ENCODE measurements at places on chromosomes 12 and 14.
A peak's percentile ranks its signal among the peaks of the same experiment; 100 is the strongest.

GRCh38 chr12:29690728-29691127, 93.0 kb downstream of the TMTC1 start:
- no peak for DNase-seq

DNA sequence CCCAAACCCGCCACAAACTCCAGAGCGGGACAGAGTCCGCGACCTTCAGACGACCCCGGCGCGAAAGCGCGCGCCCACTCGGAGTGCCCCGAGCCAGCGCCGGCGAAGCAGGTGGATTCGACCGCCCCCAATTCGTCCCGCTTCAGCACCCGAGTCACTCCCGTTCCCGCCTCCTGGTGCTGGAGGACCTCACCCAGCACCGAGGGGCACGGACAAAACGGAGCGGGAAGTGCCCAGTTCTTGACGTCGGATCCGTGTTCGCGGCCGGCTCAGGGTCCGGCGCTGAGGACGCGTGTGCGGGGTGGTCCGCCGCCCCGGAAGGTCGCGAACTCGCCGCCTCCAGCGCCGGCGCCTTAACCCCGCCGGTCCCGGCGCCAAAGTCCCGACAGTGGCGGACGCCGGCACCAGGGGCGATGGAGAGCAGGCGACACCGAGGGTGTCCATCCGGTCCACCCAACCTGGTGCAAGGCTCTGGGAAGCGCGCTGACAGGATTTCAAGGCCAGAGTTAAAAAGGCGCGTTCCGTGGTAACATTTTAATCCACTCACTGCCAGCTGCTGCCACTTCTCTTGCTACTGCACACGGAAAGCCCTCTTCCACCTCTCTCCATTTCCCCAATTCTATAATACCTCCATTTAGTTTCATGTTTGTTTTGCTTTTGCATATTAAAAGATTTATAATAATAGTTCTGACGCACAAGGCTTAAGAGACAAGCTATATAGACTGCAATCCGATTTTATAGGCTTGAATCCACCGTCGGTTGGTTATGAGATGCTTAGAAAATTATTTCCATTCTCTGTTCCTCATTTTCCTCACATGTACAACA, 240.0 kb upstream of the CPNE8 start:
- DNase-seq, result peak; percentile 66

GRCh38 chr12:119621878-119622277, 28.3 kb downstream of the TMEM233 start:
- DNase-seq, result no peak

DNA sequence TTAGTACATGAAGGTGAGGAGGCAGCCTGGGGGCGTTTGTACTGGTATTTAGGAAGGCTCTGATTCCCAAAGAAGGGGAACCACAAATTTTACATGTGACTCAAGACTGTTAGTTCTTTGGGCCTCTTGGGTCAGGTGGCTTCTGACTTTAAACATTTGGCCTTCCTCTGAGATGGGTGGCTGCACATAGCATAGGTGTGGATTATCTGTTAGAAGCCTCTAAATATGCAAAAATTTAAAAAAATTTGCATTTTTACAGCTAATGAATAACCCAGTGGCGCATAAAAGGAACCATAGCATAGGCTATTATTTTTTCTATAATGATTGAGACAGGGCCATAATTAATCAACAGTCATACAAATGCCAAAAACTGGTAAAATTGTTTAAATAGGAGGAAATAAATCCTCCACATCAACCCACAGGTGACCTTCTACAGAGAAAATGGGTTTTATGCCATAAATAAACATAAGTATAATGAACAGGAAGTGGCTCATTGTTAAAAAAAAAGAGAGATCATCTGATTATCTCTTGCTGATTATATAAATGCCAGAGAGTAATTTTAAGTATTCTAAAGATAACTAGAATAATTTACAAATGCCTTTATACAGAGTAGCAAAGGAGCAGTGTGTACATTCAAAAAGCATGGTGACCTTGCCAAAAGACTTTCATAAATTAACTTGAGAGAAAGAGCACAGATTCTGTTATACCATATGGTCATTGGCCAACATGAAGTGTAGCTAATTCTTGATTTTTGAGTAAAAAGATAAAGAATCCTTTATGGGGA, 284.2 kb upstream of the ATP2B1 start:
- DNase-seq, result no peak

GRCh38 chr12:119902084-119902509, 25.0 kb upstream of the CIT start:
- peak; percentile 80 for DNase-seq

GRCh38 chr14:99720941-99721791, 37.1 kb downstream of the CYP46A1 start:
- DNase-seq, result no peak

DNA sequence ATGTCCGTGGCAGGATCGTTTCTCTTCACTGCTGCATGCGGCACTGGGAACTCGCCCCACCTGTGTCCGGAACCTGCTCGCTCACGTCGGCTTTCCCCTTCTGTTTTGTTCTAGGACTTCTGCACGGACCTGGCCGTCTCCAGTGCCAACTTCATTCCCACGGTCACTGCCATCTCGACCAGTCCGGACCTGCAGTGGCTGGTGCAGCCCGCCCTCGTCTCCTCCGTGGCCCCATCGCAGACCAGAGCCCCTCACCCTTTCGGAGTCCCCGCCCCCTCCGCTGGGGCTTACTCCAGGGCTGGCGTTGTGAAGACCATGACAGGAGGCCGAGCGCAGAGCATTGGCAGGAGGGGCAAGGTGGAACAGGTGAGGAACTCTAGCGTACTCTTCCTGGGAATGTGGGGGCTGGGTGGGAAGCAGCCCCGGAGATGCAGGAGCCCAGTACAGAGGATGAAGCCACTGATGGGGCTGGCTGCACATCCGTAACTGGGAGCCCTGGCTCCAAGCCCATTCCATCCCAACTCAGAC, 1.2 kb downstream of the FOS start:
- no peak for DNase-seq

GRCh38 chr14:89365061-89365801, 51.8 kb downstream of the FOXN3 start:
- no peak for DNase-seq

DNA sequence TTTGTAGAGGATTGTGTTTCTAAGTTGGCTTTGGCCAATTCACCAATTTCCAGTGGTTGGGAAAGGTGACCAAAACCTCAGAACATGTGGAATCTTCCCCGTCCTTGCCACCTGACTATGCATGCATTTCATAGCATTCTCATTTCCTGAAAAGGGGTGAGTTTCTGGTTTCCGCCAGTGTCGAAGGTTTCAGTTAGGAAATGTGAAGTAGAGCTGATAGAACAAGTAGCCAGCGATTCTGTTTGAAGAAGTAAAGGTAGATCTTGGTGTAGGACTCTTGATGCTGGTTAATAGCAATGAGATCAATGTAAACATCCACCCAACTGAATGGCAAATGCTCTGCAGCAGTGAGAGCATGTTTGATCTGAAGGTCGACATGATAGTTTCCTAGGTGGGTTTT, 15.9 kb downstream of the SMOC1 start:
- no peak for DNase-seq

DNA sequence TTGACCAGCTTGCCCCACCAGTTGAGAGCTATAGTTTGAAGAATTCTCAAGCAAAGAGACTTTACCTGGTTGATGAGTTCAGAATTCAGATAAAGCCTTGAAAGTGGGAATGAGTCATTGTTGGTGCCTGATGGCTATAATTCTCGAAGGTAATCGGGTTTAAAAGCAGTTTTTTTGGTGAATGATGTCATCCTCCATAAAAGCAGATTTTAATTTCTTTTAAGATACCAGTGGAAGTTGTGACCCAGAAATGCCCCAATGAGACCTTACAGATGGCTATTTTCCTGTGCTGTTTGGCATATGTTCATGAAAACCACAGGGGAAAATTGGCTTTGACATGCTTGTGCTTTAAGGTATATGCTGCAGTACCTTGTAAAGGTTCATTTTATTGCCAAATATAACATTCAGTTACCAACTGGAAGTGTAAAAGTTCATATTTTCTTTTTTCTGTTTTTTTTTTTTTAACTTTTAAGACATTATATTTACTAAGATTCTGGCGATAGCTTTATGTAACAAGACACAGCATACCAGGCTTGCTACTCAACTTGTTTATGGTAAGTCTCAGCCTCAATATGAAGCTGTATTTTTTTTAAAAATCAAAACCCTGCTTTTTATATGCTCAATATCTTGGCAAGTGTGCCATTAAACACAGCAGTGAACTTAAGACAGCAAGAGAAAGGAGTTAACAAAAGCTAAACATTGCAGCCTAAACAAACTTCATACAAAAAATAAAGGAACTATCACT, 119.3 kb downstream of the LMNTD1 start:
- DNase-seq, result no peak

DNA sequence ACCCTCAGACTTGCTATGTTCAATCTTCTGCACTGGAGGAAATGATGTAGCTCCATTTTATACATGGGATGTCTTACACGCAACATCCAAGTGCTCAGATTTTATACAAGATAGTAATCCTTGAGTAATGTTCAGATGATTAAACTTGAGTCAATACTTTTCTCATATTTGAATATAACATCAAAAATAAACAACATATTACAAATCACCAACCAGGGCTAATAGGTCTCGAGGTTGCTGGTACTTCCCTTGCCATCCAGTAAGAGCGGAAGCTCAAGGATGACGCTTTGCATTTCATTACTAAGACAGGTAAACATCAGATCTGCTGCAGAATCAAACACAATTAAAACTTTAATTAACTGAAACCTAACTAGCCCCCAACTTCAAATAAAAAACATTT, 97.3 kb downstream of the FOXN3 start:
- DNase-seq, result no peak

GRCh38 chr12:96989916-96990315, 82.9 kb downstream of the NEDD1 start:
- peak; percentile 46 for DNase-seq

DNA sequence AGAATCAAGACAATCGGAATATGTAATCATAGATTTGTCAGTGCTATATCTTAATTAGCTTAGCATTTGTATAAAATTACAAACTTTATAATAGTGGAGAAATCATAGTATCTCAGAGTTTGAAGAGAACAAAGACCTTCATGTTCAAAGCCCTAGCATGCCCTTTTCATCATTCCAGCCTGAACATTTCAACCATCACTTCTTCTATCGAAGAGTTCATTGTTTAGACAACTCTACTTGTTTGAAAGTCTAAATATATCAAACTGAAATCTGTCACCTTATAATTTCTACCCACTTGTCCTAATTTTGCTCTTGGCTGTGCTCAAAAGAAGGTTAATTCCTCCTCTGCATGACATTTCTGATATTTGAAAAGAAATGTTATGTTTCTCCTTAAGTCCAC, 325.9 kb downstream of the GPHN start:
- DNase-seq, result no peak
